ENCODE measurements at places on chromosomes 13 and 19.

DNA sequence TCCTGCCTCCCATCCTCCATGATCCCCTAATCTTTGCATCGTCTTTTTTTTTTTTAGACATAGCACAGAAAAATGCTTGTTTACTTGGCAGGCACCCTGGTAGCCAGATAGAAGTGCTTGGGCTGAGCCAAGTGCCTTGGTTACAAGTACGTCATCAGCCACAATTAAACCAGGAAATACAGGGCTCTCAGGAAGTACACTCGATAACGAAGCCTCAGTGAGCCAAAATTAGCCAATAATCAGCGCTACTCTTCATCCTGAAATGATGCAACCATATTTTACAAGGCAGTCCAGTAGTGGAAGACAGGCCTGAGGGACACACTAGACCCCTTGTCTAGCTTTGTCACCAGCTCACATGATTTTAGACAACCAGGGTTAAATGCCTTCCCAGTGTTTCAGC lies 194.0 kb upstream of the NBEA start:
- DNase-seq = peak; percentile 41

- no peak for DNase-seq
These were observed 23.0 kb upstream of the CEACAM4 start for GRCh38 chr19:41649827-41650226.

DNA sequence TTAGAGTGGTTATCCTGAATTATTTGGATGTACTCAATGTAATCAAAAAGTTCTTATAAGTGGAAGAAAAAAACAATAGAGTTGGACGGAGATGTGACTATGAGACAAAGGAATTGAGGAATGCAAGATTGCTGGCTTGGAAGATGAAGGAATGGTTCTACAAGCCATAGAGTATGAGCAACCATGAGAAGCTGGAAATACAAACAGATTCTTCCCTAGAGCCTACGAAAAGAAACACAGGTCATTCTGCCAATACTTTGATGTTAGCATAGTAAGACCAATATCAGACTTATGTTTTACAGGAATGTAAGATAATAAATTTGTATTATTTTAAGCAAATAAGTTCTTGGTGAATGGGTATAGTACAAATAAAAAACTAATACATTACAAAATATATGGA lies 249.2 kb downstream of the DIAPH3 start:
- no peak for DNase-seq

DNA sequence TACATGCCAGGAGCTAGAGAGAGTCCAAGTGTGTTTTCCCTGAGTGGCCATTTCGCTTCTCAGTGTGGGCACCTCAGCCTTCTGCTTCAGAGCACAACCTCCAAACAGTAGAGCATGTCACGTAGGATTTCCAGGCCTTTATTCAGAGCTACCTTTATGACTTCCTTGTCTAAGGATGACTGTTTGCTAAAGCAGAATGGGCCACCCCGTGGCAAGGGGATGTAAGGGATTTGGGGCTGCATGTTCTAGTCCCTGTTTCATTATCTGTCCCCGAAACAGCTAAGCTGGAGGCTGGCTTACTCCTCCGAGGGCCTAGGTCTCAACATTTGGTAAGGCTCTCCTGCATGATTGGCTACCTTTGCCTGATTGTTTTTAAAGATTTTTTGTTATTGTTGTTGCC lies 6.0 kb downstream of the RNASEH2B start:
- DNase-seq = no peak

DNA sequence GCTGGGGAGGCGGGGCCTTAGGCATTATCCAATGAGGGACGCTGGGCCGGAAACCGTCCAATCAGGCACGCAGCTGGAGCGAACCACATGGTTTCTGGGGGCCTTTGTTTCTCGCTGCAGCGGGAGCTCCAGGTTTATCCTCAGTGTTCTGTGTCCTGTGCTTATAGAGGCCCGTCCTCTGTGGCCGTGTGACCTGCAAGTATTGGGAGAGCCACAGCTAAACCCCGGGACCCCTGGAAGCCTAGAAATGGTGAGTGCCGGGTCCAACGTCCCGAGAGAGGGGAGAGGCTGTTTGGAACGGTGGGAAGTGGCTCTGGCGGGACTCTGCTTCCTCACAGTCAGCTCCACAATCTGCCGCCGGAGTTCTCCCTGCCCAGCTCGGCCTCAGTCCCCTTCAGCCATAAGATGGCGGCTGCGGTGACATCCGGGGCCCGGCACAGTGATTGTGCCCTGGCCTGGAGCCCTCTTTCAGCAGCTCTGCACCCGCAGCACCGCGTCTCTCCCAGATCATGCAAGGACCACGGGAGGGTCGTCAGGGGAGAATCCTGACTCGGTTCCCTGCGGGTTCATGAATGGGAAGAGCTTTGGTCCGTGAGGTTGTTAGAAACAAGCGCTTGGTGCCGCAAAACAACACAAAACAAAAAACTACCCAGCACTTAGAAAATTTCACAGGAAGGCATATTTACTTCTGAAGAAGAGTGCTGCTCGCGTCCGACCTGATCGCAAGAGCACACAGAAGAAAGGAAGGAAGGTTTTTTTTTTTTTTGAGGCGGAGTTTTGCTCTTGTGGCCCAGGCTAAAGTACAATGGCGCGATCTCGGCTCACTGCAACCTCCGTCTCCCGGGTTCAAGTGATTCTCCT lies at the start of gene ZNF253:
ZNF253 (plus strand) TSS at position 133 of the 861 bp plus-strand sequence; CDS start at position 248, 115 bp downstream.
- DNase-seq = peak; percentile 95

GRCh38 chr13:53301449-53301848 lies 272.8 kb downstream of the OLFM4 start:
- no peak for DNase-seq

GRCh38 chr13:44685641-44686040 lies 109.5 kb upstream of the TSC22D1 start:
- DNase-seq = no peak

DNA sequence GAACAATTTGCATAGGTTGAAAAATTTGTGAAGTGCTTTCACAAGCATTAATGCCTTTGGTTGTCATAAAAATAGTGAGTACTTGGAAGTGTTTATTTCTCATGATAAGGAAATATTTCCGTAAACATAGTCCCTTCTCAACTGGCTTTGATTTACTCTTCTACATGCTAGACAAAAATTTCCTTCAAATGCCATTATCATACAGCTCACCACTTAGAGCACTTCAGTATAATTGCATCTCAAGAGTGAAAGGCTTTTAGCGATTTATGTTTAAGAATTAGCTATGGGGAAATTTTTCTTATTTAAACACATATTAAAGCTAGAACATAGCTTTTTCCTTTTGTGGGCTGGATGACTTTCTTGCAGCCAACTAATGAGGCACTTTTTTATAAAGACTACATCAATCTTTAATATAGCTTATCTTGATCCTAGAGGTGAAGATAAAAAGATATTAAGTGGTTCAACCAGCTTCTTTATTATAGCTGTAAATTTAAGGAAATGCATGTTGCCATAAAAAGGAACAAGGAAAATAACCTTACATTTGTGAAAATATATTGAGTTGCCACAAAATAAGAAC lies 656.8 kb downstream of the SLITRK6 start:
- no peak for DNase-seq

DNA sequence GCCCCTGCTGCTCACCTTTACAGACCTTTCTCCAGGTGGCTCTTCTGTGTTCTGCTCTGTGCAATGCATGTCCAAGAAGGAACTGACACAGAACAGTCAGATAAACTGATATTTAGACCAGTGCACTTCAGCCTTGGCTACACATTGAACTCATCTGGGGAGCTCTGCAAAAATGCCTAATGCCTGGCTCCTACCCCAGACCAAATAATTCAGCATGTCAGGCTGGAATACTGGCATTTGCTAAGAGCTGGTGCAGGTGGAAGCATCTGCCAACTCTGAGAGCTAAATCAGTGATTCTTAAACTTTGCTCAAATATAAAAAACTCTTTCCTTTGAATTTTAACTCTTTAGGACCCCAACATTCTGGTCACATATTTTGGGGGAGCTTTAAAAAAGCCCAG lies 118.2 kb upstream of the TSC22D1 start:
- no peak for DNase-seq

- no peak for DNase-seq
These were observed 51.8 kb upstream of the TPM4 start for GRCh38 chr19:16024266-16025107.

DNA sequence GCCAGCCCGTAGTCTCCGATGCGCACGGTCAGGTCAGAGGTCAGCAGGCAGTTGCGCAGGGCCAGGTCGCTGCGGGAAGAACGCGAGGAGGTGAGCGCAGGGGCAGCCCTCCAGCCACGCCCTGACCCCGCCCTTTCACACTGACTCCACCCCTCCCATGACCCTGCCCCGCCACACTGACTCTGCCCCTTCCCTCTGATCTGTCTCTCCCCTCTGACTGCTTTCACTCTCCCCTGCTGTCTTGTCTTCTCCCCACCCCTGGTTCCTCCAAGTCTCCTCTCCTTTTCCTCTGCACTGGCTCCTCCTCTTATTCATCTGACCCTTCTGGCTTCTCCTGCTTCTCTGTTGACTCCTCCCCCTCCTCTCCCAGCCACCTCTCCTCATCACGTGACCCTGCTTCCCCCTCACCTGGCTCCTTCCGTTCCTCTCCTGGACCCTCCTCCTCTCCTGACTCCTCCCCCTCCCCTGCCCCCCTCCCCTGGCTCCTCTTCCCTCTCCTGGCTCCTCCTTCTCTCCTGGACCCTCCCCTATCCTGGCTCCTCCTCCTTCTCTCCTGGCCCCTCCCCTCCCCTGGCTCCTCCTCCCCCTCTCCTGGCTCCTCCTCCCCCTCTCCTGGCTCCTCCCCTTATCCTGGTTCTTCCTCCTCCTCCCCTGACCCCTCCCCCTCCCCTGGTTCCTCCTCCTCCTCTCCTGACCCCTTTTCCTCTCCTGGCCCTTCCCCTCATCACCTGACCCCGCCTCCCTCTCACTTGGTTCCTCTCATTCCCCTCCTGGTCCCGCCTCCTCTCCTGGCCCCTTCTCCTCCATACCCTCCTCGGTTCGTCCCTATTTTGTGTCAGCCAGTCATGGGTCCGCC lies 9.9 kb downstream of the LMTK3 start:
- DNase-seq = no peak

- no peak for DNase-seq
These were observed 8.3 kb upstream of the KCNN4 start for GRCh38 chr19:43789029-43789428.

GRCh38 chr19:19226204-19226603 lies 14.4 kb downstream of the NCAN start:
- no peak for DNase-seq

DNA sequence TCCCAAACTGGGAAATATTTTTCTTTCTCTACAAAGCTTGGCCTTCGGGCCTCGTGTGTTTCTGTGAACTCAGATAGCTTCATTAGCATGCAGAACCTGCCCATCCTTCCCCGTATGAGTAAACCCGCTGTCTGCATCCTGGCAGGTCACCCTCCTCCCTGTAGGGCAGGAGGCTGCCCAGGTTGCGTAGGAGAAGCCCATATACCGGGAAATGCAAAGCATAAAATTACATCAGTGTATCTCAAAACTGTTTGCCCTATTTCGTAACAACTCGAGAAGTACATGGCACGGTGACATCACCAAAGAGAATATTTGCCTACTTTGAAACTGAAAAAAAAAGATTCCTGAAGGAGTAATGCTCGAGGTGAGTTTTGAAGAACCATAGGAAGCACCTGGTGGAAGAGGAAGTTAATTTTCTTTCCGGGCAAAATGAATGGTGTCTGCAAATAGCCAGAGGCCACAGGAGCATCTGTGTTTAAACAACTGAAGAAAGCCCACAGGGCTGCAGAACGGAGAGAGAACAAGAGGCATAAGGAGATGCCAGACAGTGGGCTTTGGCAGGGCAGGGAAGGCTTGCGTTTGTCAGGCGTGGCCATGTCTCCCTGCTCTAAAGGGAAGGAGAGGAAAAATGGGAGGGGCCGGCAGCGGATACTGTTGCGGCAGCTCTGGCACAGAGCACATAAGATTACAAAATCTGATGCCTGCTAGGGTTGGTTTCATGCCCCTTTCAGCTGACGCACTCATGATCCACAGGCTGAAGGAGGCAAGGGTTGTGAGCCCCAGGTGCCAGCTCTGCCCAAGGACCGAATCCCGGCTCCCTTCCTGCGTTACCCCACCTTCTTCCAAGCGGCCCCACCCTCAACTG lies 81.4 kb downstream of the IRS2 start:
- DNase-seq = no peak

- no peak for DNase-seq
These were observed 119.5 kb downstream of the FLT1 start for GRCh38 chr13:28375250-28375930.

GRCh38 chr13:76939215-76939614 lies 9.1 kb upstream of the ACOD1 start:
- no peak for DNase-seq

GRCh38 chr13:48132961-48133360 lies 38.1 kb upstream of the MED4 start:
- DNase-seq = no peak

DNA sequence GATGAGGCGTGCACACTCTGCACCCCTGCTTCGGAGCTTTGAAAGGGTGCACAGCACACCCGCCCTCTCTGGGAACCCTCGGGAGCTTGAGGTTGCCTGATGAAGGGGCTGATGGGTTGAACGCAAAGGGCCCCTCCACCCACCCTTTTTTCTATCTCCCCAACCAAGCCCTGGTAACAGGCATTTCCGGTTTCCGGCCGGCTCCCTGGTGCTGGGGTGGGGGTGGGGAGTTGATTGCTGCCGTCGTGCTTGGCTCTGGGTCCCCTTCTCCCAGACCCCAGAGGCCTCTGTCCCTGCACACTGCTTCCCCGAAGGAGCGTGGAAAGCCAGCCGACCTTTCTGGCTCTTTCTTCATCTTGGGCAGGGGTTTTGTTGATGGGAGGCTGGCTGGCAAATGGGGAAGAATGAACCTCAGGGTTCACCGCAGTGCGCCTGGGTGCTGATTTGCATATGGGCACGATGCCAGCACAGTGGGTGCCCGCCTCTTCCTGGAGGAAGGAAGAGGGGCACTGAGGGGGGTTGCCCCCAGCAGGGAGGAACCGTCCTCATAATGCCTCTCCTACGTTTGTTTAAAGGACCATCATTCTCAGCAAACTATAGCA lies 29.1 kb downstream of the VAV1 start:
- no peak for DNase-seq

- no peak for DNase-seq
These were observed 46.3 kb downstream of the BRD4 start for GRCh38 chr19:15285896-15286591.

- DNase-seq = no peak
These were observed 33.3 kb upstream of the SHFL start for GRCh38 chr19:10052602-10053360.

- no peak for DNase-seq
These were observed 101.5 kb upstream of the TSHZ3 start for GRCh38 chr19:31450696-31451095.

GRCh38 chr19:2026770-2027169 lies 11.3 kb upstream of the BTBD2 start:
- DNase-seq = no peak

GRCh38 chr19:50705422-50706019 lies 14.1 kb downstream of the SHANK1 start:
- no peak for DNase-seq

DNA sequence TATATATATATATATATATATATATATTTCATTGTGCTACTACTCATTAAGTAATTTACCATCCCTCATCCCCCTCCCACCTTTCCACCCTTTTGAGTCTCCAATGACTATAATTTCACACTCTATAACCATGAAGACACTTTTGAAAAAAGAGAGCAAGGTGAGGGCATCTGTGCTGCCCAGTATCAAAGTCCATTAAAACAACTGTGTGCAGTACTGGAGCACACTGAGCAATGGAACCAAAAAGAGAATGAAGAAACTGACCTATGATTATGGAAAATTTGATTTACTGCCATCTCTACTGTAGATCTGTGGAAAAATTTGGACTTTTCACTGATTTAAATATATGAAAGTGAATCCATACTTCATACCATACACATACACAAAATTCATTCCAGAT lies 217.9 kb downstream of the COL4A1 start:
- no peak for DNase-seq

Measured in NCI-H1092 (cell line).